Skeletal muscle cell (primary cell): ENCODE measurements at places on chromosomes 5 and 9.

DNA sequence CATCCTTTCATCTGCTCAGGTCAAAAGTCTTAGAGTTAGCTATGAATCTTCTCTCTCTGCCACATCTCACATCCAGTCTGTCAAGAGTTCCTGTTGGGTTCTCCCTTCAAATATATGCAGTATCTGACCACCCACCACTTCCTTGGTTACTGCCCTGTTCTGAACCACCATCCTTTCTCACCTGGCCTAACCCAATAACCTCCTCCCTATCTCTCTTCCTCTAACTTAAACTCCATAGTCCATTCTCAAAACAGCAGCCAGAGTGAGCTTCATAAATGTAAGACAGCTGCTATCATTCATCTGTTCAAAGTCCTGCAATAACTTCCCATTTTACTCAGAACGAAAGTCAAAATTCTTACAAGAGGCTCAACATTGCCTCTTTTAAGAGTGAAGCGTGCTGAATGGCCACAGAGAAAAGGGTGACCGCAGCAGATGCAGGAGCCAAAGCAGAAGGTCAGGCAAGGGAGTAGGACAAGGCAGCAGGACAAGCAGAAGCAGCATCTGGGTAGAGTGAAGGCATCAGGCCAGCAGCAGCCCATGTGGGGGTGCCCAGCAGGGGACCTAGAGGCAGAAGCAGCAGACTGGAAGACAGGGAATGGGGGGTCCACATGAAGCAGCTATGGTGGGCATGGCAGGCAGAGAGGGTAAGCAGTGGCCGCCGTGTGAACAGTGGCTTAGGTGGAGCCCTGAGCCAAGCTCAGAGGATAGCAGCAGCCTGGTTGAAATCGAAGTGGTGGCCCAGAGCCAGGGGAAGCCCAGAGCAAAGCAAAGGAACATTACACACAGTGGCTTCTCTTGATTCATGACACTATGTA lies 39.3 kb upstream of the CDC42SE2 start:
- DNase-seq = no peak

GRCh38 chr5:180602481-180603075 lies 11.3 kb upstream of the SCGB3A1 start:
- no peak for DNase-seq

DNA sequence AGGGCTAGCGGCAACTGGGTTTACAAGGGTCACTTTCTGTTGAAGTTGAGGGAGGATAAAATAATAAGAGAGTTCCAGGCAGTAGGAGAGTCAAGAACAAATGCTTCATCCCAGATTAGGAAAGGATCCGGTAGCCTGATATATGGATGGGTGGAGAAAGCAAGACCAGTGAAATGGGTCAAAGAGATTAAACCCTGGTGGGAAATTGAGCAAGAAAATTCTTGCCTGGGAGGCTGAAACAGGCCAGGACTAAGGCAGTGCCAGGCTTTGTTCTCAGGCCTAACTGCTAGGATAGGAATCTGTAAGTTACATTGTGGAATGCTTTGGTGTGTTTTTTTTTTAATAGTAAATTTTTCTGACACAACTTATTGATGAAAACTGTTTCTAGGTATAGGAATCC lies 257.4 kb upstream of the RFX3 start:
- DNase-seq = no peak

DNA sequence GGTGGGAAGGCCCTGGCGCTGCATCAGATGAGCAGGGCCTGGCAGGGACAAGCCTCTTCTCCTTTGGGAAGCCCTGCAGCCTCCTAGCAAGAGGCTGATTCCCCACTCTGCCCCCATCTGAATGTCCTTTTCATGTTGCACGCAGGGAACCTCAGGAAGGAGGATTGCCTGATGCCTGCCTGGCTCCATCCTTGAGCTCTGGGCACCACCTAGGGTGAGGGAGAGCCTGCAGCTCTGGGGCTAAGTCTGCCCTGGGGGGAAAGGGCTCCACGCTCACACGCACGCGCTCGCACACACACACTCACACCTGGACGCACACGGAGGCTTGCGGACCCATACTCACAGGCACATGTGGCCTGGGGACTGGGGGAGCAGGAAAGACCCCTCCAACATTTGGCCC lies 86.6 kb downstream of the LMX1B start:
- DNase-seq = no peak

GRCh38 chr9:95065224-95065623 lies 252.3 kb downstream of the FANCC start:
- DNase-seq = no peak

DNA sequence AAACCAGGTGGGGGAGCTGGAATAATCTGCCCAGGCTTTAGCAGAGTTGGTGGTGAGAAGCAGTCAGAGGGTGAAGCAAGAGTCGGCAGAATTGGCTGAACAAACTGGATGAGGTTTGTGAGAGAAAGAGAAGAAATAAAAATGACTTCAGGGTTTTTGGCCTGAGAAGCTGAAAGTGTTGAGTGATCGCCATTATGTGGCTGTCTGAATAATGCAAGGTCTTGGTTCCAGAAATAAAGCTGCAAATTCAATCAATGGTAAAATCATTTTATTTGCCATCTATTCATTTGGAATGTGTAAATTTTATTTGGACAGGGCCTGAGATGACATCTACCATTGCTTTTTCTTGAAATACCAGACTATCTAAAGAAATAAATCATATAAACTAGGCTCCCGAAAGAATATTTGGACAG lies 50.4 kb upstream of the DAB2 start:
- DNase-seq = no peak
